ENCODE measurements at places on chromosomes 6 and 20.

DNA sequence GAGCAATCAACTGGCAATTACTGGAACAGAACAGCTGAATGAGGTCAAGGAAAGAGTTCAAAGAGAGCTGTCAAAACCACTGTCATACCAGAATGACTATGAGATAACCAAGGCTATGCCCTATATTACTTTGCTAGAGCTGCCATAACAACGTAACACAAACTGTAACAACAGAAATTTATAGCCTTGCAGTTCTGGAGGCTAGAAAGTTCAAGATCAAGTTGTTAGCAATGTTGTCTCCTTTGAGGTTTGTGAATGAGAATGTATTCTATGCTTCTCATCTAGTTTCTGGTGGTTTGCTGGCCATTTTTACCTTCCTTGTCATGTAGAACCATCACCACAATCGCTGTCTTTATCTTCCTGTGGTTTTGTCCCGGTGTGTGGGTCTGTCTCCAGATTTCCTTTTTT is 1323.0 kb upstream of the GJE1 start:
- DNase-seq, result no peak

GRCh38 chr20:33687993-33688937 is 2.1 kb upstream of the E2F1 start:
- no peak for DNase-seq

- no peak for DNase-seq
Observed at GRCh38 chr20:17866234-17867001, 102.2 kb downstream of the SNX5 start.

GRCh38 chr20:43975096-43975768 is 60.6 kb downstream of the TOX2 start:
- no peak for DNase-seq

DNA sequence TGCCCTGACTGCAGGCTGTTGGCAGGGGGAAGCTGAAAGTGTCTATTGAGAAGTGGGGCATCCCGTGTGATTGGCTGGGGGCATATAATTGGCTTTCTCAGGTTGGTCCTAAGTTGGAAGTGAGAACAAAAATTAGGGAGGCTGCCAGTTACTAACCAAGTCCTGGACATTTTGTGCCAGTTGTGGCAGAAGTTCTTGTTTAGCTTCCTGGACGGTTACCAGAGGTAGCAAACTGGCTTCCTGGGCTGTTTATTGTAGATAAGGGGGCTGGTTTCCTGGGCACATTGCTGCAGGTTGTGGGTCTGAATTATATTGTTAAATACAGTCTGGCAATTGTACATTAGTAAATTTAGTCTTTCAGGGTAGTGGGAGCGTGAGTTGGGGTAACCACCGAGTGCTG is 50.6 kb upstream of the SLC2A12 start:
- DNase-seq, result no peak

DNA sequence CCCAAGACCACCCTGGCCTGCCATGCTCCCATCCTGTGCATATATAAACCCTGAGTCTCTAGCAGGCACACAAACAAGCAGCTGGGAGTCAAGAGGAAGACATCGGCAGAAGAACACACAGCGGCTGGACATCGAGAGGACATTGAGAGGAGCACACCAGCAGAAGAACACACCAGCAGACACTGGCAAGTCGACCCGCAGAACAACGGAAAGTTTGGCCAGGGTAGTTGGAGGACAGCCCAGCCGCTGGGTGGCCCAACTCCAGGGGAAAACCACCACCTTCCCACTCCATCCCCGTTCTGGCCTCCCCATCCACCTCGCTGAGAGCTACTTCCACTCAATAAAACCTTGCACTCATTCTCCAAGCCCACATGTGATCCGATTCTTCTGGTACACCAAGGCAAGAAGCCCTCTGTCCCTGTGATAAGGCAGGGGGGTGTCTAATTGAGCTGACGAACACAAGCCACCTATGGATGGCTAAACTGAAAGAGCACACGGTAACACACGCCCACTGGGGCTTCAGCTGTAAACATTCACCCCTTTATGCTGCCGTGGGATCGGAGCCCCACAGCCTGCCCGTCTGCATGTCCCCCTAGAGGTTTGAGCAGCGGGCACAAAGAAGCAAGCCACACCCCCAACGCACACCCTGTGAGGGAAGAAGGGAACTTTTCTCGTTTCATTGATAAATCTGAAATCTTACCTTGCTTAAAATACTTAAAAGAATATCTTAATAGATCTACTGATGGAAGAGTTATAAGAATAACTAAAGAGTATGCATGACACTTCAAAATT is 13.8 kb downstream of the TMX4 start:
- DNase-seq, result no peak

Measured in CD4-positive, alpha-beta T cell treated with Interleukin-15 for 4 hours (primary cell).